ENCODE measurements at places on chromosomes 2 and 18.

- no peak for DNase-seq
Measured at GRCh38 chr2:160491911-160492371, 1.7 kb downstream of the RBMS1 start.

DNA sequence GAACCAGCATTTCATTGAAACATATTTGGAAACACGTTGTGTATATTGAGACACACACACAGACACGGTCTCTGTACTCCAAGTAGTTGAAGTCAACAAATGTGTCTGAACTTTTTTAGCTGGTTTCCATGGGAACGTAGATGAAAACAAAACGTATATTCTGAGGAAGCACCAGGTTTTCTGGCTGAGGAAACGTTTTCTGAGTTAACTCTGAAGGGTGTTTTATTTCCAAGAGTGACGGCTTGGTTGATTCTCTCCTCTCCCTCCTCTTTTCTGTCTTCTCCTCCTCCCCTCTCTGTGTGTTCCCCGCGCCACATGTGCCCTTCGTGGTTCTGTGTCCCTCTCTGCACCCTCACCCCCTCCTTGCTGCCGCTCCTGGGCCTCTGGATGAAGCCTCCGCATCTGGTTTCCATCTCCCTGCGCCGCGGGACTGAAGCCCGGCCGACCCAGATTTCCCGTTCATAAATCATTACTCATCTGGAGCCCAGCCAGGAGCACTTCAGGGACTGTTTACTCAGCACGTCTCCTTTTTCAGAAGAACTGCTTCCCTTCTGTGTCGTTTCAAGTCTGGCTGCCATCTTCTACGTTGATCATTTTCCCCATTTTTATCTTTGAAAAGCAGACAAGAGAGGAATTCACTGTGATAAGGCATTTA is 122.7 kb downstream of the COL6A3 start:
- DNase-seq = no peak

DNA sequence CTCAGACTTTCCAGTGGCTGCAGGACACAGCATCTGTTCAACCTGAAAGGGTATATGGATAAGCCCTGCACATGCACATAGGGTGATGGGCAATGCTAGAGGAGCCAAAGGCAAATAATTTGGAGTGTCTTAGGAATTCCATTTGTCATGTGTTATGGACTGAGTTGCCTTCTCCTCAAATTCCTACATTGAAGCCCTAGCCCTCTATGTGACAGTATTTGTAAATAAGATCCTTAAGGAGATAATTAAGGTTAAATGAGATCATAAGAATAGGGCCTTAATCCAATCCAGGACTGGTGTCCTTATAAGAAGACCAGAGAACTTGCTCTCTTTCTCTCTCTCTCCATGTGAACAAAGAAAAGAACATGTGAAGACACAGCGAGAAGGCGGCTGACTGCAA is 42.9 kb upstream of the CREG2 start:
- no peak for DNase-seq

DNA sequence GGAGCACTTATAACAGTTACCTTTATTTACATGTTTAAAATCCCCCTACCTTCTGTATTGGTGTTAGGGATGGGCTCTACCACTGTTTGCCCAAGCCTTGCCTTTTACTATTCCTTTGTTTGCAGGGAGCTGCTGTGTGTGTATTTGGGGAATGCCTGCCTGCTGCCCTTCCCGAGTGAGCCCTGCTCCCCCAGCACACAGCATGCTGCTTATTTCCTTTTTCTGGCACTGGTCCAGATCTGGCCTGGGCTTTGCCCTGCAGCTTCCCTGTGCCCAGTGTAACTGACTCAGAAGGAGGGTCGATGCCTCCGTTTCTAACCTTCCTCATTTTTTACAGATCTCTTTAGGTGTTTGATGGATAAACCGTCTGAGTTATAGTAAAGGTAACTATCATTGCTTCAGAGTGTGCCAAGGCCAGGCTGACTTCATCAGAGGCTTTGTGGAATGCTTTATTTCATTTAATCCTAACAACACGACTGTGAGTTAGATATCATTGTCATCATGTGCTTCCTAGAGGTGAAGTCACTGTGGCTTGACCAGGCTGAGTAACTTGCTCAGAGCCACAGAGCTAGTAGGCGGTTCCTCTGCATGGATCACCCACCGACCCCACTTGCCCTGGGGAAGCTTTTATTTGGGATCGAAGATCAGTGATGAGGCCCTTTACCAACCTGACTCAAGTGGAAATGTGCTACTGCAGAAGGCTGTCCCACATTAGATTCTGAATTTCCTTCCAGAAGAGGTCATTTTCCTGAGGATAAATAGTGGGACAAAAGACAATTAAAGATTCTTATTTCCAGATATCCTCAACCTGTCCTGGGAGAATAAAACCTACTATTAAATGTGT is 238.8 kb downstream of the ZNF407 start:
- no peak for DNase-seq

DNA sequence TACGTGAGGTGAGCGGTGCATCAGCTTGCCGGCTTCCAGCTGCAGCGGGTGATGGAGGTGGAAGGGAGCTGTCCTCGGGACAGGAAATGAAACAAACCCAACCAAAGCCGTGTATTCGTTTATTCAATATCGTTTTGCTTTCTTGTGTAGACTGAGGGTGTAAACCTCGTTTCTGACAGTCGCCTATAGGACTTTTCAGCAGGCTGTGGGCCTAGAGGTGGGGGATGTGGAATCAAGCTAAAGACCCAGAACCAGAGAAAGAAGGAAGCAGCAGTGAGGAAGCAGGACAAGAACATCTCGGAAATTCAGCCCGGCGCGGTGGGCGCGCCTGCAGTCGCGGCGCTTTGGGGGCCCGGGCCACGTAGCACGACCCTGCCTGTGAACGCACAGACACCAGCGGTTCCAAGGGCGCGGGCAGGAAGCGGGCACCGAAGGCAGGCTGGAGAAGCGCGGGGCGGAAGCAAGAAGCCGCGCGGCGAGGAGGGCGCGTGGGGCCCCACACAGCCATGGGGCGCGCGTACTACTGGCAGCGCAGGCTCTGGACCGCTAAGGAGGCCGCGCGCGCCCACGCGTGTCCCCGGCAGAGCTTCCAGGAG is 755 bp upstream of the ATP9B start:
- no peak for DNase-seq

- DNase-seq = no peak
Measured at GRCh38 chr2:197517150-197517549, 1.3 kb downstream of the MOB4 start.

GRCh38 chr2:55133467-55134315 is 83.4 kb upstream of the RTN4 start:
- DNase-seq = no peak

- no peak for DNase-seq
Measured at GRCh38 chr2:222303828-222304736, 5.3 kb upstream of the PAX3 start.

- no peak for DNase-seq
Measured at GRCh38 chr18:79465392-79465991, 69.8 kb downstream of the NFATC1 start.

DNA sequence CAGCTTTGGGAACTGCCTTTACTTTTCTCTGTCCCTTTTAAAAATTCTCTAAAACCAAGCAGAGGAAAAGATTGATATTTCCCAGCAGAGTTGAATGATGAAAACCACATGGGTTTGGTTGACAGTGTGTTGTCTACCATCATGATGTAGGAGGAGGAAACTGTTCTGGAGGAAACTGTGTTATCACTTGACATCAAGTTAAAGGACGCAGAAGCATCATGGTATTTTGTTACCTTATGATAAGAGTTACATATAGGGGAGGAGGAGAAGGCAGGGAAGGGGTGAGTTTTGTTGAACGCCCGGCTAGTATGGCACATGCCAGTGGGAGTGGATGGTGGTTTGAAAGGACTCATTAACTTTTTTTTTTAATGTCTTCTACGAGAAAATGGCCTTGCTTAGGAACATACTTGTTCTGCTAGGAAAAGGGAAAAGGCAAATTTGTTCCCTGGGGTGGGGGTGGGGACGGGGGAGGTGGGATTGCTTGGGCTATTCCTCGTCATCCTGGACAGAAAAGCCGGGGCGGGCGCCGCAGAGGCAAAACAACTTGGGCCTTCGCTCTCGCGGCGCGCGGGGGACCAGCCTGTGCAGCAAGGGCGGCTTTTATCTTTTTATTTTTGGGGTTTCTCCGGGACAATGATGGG is 766 bp downstream of the TMEM17 start:
- peak; percentile 19 for DNase-seq

GRCh38 chr2:10550206-10551001 is 102.3 kb upstream of the ODC1 start:
- no peak for DNase-seq

DNA sequence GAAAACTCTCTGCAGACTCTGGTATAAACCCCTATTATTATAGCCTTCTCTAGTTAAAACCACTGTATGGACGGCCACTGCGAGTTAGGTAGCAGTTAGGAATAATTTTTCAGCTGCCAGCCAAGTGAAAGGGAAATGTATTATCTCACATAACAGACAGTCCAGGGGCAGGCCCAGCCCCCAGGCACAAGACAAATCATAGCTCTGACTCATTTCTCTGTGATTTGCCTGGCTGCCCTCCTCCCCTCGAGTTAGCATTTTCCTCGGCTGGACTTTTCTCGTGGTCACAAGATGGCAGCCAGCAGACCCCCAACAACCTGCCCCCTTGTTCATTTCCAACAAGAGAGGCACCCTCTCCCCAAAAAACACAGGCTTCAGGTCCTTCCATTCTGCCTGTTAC is 10.5 kb downstream of the VIT start:
- no peak for DNase-seq

DNA sequence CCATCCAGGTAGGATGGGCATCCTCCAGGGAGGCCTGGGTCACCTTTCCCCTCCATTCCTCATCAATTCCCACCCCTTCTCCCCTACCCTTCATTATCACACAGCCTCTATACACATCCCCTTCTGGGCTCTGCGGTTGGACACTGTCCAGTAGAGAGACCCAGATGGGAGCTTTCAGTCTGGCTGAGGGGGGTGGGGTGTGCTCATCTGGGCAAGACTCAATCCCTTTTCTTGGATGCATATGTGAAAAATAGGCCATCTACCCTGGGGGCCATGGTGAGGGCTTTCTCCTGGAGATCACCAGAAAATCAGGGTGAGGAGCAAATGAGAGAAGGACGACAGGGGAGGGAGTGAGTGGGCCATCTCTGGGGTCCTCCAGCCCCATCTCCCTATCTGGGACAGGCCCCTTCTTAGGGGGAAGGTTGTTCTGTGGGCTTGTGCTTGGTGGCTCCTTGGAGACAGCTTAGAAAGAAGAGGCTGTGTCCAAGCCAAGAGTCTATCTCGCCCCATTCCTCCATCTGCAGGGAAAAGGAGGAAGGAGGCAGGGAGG is 160.1 kb downstream of the DYSF start:
- DNase-seq = no peak

GRCh38 chr2:70868970-70869369 is 33.4 kb upstream of the CD207 start:
- no peak for DNase-seq

GRCh38 chr2:86280191-86280667 is 57.2 kb downstream of the REEP1 start:
- DNase-seq = no peak

DNA sequence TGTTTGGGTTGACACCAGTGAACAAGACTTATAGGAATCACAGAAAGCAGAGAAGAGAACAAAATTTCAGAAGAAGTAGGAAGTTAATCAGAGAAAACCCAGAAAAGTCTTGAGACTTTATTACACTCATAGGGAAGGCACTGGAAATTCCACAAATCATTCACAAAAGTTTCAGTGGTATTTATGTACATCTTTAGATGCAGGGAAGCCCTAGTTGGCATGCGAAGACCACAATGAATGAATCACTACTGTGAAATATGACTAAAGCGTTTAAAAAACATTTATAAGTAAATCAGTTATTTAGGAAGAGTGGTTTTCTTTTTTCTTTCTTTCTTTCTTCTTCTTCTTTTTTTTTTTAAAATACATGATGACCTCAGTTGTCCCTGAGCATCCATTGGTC is 105.1 kb downstream of the NUP35 start:
- DNase-seq = no peak

Measured in activated gamma-delta T cell (primary cell).